NCI-H2171 (cell line): ENCODE measurements at places on chromosomes 2 and 18.

- no peak for DNase-seq
These were observed 152.6 kb upstream of the CYP26B1 start for GRCh38 chr2:72300147-72300684.

- DNase-seq: peak; percentile 39
These were observed 728.7 kb upstream of the ID2 start for GRCh38 chr2:7953195-7953594.

- peak; percentile 77 for DNase-seq
These were observed 27.3 kb downstream of the ZAP70 start for GRCh38 chr2:97740590-97741182.

DNA sequence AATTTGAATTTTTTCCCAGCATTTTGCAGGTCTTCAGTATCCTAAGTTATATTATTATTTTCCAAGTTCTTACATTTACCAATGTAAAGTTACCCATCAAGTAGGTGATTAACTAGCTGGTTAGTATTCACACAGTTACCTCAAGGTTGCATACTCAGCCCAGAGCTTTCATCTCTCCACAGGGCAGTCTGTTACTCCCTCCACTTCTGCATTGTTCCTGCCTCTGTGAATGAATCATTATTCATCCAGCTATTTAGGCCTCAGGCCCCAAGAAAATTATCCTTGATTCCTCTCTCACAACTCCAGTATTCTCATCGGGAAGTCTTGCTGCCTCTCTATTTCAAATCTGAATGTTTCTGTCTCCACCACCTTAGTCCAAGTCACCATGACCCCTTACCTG lies 92.2 kb downstream of the SMC6 start:
- DNase-seq: no peak

DNA sequence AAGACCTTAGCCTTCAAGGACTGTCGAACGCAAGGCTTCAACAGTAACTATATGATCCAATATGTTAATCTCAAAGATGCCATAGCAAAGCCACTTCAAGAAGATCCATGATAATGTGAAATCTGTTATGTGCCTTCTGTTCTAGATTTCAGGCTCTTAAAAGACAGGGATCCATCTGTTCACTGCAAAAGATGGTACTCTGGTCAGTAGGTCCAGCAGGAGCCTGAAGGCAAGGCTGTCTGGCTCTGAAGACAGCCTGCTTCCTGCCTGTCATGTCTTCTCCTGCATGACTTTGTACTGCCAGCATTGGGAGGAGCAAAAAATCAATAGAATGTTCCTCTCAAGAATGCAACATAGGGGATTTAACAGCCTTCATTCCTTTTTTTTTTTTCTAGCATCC lies 270.8 kb upstream of the PARD3B start:
- DNase-seq: no peak

DNA sequence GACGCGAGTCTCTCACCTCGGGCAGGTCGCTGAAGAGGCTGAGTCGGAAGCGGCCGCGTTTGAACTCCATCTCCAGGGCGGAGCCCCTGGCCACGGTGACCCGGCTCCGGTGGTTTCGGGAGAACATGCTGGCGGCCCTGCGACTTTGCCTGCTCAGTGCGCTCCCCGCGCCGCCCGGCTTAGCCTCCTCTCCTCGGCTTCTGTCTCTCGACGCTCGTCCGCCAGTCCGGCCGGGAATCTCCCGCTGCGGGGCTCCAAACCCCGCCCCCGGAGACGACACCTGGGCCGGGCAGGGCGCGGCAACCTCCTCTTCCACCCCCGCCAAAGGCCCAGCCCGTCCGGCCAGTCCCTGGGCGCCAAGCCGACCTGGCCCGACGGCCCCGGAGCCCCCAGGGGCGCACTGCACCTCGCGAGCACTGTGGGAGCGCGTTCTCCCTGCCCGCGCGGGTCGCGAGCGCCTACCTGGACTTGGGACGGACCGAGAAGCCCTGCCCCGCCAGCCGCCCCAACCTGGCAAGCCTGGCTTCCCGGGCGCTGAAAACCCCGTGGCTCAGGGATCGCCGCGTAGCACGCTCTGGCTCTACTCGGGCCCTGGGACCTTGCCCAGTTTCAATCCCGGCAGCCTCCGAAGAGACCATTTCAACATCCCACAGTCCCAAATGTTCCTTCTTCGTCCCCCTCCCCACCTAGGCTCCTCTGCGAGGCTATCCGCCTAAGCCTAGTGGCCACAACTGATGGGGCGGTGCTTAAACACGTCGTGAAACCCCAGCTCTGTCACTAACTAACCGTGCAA lies at the start of gene RTKN:
RTKN (minus strand) TSS at position 248 of the 793 bp plus-strand sequence; CDS start at position 127, 121 bp downstream.
- DNase-seq: peak; percentile 14

DNA sequence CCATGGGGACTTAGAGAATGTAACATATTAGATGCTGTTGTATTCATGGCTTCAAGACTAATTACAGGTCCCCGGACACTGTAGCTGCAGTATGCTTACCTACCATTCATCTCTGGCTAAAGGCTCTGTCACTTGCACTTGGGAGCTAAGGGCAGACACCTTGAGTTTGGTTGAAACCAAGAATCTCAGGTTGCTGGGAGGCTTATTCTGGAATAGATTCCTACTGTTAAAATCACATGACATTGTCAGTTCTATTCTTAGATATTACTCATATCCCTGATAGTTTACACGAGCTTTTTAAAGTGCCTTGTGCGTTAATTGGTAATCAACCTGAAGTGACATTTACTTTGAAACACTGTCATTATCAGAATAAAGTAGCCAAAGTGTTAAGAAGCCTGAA lies 73.0 kb upstream of the EPB41L5 start:
- no peak for DNase-seq

DNA sequence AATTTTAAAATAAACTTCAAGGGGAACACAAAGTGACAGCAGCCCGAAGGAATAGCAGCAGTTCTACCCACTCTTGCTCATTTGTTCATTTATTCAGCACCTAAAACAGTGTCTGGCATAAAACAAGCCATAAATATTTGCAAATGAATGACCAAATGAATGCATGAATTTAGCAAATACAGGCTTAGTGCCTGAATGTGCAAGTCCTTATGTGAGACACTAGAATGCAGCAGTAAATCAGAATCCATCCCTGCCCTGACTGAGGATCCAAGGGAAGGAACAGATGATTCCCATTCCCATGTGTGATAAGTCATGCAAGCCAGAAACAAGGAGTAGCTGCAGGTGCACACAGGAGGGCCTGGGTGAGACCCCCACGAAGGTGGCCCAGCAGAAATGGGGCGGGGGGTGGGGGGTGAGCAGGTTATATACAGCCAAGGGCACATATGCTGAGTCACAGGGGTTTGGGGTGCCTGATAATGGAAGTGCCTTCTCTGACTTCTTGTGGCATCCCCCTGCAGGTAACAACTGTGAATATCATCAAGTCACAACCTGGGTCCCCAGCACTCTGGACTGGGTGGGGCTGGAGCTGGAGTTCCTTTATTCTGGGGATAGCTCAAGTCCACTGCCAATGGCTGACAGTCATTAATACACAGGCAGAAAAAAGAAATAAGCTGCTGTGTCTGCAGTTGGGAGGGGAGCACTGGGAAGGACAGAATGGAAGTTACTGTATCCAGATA lies 311.9 kb downstream of the TXNL1 start:
- DNase-seq: no peak

GRCh38 chr18:25147877-25148488 lies 204.0 kb downstream of the ZNF521 start:
- DNase-seq: no peak

- DNase-seq: no peak
These were observed 41.8 kb downstream of the SNED1 start for GRCh38 chr2:241040081-241040803.

DNA sequence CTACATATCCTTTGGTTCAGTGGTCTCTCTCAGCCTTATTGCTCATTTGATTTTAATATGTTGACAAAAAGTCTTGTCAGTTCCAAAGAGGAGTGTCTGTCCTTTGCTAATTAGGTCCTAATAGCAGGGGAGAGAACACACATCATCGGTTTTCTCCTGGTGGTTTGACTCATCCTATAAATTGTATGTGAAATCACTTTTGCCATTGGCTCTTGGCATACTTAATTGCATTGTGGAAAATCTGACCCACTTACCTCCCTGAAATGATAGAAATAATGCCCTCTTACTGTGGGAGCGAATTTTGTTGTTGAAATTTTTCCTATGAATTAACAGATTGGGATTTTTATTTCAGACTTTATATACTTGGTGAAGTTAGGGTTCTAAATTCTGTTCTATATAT lies 58.3 kb downstream of the MTCL1 start:
- DNase-seq: no peak

DNA sequence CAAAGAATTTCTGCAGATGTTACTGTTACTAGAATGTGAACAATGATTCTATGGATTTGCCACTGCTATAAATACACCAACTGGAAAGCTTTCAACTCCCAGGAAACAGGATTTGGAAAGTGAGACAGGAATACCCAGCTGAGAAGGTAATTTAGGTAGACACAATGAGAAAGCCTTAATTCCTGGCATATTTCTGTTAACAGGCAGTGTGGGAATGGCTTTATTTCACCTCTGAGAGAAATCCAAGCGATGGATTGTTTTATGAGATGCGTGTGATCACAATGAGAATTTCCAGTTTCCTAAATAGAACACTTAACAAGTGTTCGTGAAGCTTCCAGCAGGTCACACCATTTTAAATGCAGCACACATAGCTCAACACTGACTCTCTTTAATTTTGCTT lies 133.0 kb downstream of the SLC8A1 start:
- no peak for DNase-seq

DNA sequence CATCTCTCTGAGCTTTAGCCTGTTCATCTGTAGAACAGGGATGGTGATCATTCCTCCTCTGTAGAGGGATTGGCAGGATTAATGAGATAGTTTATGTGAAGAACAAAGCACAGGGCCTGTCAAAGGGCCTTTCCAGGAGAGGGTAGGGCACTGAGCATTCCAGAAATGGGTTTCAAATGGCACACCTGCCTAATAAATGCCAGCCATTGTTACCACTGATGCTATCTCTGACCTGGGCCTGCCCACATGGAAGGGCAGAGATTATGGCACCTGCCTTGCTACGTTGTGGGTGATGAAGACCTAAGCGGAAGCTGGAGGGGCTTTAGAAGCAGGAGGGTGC lies 31.0 kb upstream of the GMPPA start:
- DNase-seq: no peak

DNA sequence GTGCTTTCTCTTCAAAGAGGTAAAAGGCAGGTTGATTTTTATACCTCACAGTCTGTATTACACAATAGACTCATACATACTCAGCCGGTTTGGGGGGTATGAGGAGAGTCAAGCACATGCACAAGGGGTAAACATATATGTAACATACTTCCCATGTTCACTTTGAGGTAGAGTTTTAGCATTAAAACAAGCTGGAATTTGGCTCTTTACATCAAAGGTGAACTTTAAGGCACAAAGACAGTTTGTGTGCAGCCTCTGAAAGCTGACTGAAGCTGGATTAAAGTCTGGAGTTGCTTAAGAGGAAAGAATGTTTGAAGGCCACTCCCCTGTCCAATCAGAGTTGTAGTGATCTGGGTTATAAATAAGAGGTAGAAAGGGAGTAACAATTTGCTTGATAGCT lies 282.0 kb downstream of the DPP10 start:
- DNase-seq: no peak

GRCh38 chr2:26078939-26079338 lies 45.1 kb downstream of the RAB10 start:
- no peak for DNase-seq

DNA sequence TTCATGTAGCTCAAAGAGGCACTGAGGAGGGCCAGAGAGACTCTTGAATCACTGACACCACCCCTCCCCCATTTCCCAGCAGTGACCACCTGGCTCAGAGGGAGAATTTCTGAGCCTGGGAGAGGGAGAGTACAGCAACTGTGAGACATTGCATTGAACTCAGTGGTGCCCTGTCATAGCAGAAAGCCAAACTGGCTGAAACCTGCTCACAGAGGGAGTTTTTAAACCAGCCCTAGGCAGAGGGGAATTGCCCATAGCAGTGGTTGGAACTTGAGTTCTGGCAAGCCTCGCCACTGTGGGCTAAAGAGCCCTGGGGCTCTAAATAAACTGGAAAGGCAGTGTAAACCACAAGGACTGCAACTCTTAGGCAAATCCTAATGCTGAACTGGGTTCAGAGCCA lies 243.1 kb downstream of the ADCYAP1 start:
- DNase-seq: no peak

DNA sequence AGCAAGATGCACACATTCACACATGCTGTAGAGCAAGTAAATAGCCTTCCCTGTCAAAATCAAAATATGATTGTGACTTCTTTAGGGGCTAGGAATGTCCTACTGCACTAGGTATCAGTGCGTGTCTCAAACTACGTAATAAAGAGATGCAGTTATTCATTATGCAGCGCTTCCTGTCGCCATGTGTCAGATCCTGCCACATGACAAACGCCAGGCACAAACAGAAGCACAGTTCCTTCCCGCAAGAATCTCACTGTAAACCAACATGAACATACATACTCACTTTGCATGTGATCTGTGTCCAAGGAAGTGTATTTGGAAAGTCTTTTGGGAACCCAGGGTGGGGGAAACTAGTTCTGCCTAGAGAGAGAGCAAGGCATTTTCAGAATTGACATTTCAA lies 599.9 kb downstream of the RNF144A start:
- no peak for DNase-seq

DNA sequence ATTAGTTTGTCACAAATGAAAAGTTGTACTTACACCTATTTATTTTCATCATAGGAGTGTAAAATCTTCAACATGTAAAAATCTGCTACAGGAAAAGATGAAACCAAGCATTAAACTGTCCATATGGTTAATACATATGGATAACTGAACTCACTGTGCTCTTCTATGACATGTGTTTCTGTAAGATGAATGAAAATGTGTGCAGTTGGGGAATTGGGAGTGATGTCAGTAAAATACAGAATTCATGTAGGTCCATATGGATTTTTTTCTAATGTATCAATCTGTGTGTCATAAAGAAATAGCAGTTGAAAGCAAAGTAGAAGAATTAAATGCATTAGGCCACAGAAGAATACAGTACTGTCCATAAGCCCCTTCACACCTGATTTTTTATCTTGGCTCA lies 178.4 kb upstream of the COL3A1 start:
- no peak for DNase-seq

- no peak for DNase-seq
These were observed 233.7 kb downstream of the METTL4 start for GRCh38 chr18:2337552-2338141.

DNA sequence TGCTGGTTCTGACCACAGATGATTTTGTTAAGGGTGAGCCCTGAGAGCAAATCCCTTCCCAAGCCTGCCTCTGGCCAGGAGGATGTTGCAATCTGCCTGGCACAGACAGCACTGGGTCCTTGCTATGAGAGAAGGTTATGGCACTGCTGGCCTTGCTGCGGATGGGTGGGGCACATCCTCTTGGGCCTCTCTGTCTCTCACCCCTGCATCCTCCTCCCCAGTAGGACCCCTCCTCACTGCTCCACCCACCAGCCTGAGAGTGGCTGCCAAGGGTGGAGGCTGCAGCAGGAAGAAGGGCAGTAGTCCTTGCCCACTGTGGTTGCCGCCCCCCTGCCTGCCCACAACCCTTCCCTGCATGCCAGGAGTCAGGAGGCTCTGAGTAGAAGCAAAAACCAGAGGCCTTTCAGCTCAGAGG lies 180.9 kb downstream of the ZBTB7C start:
- no peak for DNase-seq
